ENCODE measurements at places on chromosomes 6 and 20.

DNA sequence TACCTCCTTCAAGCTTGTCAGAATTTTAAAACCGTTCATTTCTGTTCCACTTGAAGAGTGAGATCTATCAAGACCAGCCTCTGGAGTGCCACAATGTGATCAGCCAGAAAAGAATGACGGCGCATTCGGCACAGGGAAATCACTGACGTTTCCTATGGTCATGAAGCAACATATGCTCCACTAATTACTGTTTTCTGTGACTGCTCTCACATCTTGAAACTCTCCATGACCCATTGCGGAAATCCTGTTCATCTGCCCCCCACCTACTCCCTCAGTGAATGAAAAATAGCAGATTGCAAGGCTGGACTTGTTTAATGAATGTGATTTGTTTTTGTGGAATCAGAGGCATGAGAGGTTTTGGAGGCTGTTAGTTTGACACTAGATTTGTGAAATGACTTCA is 53.2 kb downstream of the SAMD5 start:
- DNase-seq, result no peak

DNA sequence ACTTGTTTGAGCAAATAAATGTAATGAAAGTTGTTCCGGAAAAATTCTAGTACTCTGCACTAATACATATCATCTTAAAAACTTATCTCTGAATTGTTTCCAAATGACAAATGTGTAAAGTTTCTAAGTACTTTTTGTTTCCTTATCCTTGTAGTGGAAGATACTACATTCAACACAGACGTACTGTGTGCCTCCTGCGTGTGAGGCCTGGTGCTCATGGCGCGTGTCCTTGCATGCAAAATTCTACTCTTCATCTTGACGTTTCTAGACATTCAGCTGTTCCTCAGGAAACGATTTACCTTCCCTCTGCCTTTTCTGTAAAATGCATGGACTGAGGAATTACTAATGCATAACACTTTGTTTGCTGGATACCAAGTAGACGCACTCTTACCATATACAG is 11.5 kb downstream of the DLL1 start:
- no peak for DNase-seq

DNA sequence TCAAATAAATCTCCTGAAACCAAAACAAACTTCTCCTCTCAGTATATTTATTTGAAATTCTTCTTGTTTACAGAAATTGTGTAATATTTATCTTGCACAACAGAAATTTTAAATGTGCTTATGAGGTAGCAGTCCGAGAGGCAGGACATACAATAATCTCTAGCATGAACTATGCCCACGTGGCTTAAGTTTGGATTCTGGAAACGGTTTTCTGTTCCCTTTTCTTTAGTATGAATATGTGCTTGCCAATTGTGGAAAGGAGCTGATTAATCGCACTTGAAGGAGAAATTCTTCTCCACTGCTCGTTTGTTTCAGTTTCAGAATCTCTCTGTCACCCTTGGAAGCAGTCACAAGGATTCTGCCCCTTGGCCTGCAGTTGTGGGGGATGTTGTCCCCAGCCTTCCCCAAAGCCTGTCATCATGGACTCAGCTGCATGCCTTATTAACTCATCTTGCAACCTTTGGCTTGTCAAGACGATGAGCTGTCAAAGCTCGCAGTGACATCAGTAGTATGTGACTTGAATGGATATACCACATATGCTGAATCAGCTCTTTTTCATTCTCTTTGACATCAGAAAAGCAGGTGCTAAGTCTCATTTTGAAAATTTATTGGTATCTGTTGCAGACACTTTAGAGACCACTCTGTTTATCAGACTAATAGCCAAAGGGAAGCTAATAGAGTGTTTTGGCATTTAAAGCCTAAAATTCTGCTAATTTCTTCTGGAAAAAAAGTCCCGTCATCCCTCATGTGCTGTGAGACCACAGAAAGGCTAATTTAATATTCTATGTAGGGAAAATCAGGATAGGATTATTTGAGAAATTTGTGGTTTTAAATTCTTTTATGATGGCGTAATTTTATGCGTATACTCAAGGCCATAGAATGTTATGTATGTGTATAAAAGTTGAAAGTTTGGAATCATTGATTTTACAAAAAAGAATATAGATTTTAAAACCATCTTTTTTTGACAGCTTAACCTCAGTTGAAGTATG is 186.8 kb downstream of the ARID1B start:
- no peak for DNase-seq

- DNase-seq, result peak; percentile 44
Observed at GRCh38 chr6:46651816-46652215, 802 bp downstream of the CYP39A1 start.

DNA sequence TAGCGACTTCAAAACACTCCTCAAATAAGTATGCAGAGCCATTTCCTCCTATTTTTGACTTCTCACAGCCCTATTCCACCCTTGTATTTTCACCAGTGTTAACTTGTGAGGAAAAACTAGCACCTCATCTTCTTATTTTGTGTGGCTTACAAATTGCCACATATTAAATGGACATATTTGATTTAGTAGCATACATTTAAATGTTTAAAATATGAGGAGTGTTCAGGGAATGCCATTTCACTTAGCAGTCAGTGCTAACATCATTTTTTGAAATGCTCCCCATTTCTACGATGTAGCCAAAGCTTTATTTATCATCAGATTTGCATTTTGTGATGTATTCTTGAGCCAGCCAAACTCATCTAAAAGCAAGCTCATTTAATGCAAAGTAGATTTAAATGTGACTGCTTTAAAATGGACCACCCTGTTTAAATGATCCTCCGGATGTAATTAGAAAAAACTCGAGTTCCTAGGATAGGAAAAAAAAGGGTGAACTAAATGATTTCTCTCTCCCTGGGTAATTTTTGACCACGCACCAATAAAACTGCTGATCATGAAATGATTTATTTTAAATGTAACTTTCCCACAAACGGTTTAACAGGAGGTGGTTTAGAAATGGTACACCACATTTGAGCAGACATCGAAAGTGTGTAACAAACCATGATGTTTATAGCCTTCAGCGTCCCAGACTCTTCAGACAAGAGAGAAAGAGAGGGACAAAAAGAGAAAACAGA is 172.6 kb downstream of the CD83 start:
- no peak for DNase-seq

DNA sequence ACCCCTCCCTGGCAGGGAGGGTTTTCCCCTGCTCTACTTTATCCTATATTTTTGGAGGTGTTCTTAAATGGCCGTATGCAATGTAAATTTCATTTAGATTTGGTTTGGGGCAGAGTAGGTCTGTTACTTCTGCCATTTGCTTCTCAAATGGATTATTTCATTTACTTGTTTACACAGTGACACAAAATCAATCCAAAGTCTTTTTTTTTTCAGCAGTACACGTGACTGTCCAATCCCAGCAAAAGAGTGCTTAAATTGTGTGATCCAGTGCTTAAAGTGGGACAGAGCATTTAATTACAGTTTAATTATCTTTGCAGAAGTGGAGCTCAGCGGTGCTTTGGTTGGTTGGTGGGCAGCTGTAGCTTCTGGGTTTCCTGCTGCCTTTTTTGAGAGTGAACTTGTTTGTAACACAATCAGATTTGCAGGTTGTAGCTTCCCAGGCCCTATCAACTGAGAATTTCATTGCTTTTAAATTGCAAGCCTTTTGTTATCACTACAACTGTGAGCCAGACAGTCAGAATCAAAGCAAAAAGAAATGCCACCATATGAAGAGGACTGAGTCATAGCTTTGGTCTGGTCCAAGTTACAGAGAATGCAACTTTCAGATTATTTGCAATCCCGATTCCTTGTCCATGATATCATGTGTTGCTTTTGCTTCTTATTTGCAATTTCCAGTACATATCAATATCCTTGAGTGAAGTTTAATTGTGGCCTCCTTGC is 216.9 kb downstream of the DOK5 start:
- no peak for DNase-seq

GRCh38 chr6:130713144-130713543 is 114.1 kb upstream of the SMLR1 start:
- DNase-seq, result no peak

Data from H4 (cell line).